ENCODE measurements at places on chromosomes 11 and 22. TPM values are rescaled to one million over a fixed set of nuclear protein-coding genes. Genes with fewer than 3 reads are reported as not detected.

Gene SLC22A6
- total RNA-seq, result not detected

Gene DPP3
- total RNA-seq, result 109 TPM

Gene DEUP1
- not detected for total RNA-seq

Gene CTSW
- total RNA-seq, result 10.3 TPM

Gene ROBO3
- 9.0 TPM for total RNA-seq

Gene PVALB
- not detected for total RNA-seq

Gene CCDC81
- 1.5 TPM for total RNA-seq

Gene DCHS1
- total RNA-seq, result 0.51 TPM

Gene FAT3
- total RNA-seq, result 0.02 TPM

- no peaks in the 10 kb centered on the region for H3K36me3 ChIP-seq
- no peak for DNase-seq
- H3K27ac ChIP-seq, result no peak overlapping the region
- peaks cover 2% of the 10 kb centered on the region for H3K27me3 ChIP-seq
- H3K4me1 ChIP-seq, result no peaks in the 10 kb centered on the region
These were observed 22.6 kb downstream of the IGLL1 start for GRCh38 chr22:23557467-23557866.

- H3K36me3 ChIP-seq, result no peaks in the 10 kb centered on the region
- peaks cover 12% of the 10 kb centered on the region for H3K27me3 ChIP-seq
- no peak for DNase-seq
- H3K4me1 ChIP-seq, result peaks cover 6% of the 10 kb centered on the region
- H3K4me3 ChIP-seq, result no peak overlapping the region
These were observed 67.1 kb upstream of the TSPAN18 start for GRCh38 chr11:44659641-44660040.

DNA sequence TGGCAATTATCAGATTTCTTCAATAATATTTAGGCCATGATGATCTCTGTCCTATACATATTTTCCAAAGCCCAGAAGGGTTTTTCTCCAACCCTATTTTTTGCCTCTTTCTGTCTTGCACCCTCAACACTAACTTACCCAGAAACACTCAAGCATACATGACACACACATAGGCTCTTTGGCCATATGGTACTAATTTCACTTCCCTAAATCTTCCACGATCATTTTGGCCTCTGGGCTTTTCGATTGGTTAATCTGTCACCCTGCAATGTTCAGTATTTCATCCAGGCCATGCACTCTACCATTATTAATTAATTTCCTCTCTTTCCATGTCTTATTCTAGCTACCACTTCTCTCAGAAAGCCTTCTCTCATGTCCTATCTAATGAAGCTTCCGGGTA lies 59.8 kb downstream of the LUZP2 start:
- DNase-seq, result no peak
- H3K27ac ChIP-seq, result no peak overlapping the region
- H3K27me3 ChIP-seq, result no peaks in the 10 kb centered on the region
- H3K4me3 ChIP-seq, result no peak overlapping the region

- no peak for DNase-seq
- H3K4me3 ChIP-seq, result no peak overlapping the region
- H3K27ac ChIP-seq, result no peak overlapping the region
- peaks cover 8% of the 10 kb centered on the region for H3K27me3 ChIP-seq
These were observed 38.7 kb upstream of the LINC01488 start for GRCh38 chr11:69442807-69443137.

DNA sequence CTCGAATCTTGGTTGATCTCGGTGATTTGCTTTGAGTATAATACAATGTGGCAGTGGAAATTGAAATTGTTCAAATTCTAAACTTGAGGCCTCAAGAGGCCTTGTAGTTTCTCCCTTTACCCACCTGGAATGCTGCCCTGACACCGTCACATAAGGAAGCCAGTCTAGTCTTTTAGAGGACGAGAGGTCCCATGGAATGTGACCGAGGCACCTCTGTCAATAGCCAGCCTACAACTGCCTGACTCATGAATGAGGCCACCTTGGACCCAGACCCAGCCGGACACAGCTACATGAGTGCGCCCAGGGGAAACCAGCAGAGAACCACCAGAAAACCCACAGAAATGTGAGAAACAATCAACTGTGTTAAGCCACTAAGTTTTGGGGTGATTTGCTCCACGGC lies 52.5 kb downstream of the RPL27A start:
- no peak overlapping the region for H3K4me3 ChIP-seq
- H3K4me1 ChIP-seq, result no peaks in the 10 kb centered on the region
- H3K36me3 ChIP-seq, result no peaks in the 10 kb centered on the region
- DNase-seq, result no peak
- no peaks in the 10 kb centered on the region for H3K27me3 ChIP-seq

DNA sequence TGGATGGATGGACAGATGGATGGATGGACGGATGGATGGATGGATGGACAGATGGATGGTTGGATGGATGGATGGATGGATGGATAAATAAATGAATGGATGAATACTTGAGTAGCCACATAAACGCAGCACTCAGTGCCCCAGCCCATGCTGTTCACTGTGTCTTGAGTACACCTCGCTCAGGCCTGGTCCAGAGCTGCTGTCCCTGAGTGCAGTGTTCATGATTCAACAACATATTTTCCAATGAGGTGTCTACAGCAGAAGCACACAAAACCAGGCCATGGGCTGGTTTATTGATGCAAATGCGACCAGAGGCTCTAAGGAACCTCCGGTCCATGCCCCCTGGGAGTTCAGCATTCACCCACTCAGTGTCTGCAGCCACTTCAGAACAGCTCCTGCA lies 584.3 kb downstream of the BRD1 start:
- no peak overlapping the region for H3K27ac ChIP-seq
- H3K36me3 ChIP-seq, result no peaks in the 10 kb centered on the region
- H3K4me3 ChIP-seq, result no peak overlapping the region
- H3K4me1 ChIP-seq, result no peaks in the 10 kb centered on the region

DNA sequence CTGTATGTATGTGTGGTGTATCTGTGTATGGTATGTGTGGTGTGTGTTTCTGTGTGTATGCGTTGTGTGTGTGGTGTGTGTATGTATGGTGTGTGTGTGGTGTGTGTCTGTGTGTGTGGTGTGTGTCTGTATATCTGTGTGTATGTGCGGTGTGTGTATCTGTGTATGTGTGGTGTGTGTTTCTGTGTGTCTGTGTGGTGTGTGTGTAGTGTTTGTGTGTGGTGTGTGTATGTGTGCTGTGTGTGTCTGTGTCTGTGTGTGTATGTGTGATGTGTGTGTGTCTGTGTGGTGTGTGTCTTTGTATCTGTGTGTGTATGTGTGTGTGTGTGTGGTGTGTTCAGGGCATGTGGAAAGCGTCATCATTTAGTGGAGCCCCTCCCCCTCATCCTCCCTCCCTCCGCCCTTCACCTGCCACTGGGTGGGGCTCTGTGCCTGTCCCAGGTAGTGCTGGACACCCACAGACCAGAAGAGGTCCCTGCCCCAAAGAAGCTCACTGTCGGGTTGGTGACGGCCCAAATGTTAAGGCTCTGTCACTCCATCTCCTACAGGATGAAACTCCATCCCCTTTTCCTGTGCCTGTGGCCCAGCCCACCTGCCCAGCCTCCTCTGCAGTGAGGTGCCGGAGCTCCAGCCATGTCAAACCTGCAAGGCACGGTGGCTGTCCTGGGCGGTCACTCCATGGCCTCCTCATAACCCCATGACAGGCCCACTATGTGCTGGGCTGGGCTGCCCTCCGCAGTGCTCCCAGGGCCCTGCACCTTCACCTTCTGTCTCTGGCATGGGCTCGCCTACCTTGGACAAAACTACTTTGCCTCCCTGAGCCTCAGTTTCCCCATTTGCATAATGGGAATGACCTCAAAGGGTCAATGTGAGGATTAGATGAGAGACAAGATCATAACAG lies 23.4 kb upstream of the SHISAL1 start:
- no peaks in the 10 kb centered on the region for H3K36me3 ChIP-seq
- no peak overlapping the region for H3K27ac ChIP-seq
- H3K27me3 ChIP-seq, result peaks cover 10% of the 10 kb centered on the region

- no peaks in the 10 kb centered on the region for H3K36me3 ChIP-seq
- no peak for DNase-seq
- no peak overlapping the region for H3K4me3 ChIP-seq
- H3K27ac ChIP-seq, result no peak overlapping the region
- no peaks in the 10 kb centered on the region for H3K27me3 ChIP-seq
- peaks cover 34% of the 10 kb centered on the region for H3K4me1 ChIP-seq
These were observed 2.6 kb upstream of the LTBP3 start for GRCh38 chr11:65560555-65561418.

GRCh38 chr22:24067587-24068376 lies 56.7 kb downstream of the CABIN1 start:
- H3K27ac ChIP-seq, result no peak overlapping the region
- H3K4me3 ChIP-seq, result no peak overlapping the region
- H3K27me3 ChIP-seq, result no peaks in the 10 kb centered on the region
- DNase-seq, result no peak

DNA sequence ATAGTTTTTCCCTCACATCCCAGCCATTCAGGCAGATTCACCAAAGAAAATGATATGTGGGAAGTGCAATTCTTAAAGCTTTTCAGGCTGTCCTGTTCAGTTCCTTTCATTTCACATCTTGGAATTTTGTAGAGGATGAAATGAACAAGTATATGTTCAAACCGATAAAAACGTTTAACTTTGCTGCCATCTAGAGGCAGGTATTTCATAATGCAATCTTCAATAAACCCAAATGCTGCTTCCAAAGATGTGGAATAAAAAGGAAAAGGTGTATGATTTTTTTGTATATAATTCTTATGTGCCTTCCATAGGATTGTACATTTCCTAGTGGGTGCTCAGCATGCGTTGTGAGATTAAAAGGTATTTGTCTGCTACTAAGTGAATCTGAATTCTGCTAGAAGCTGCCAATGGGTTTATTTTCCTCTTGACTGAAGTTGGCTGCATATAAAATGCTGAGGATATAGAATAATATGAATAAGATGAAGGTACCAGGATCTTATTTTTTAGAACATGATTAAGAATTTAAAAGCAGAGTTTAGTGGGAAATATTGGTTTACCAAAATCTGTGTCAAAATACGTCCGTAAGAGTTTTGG lies 199.3 kb downstream of the PGR start:
- no peak overlapping the region for H3K27ac ChIP-seq
- DNase-seq, result no peak
- H3K4me3 ChIP-seq, result no peak overlapping the region
- H3K36me3 ChIP-seq, result no peaks in the 10 kb centered on the region
- H3K27me3 ChIP-seq, result no peaks in the 10 kb centered on the region

- no peak for DNase-seq
- H3K4me1 ChIP-seq, result no peaks in the 10 kb centered on the region
- H3K4me3 ChIP-seq, result no peak overlapping the region
- H3K27ac ChIP-seq, result no peak overlapping the region
- H3K27me3 ChIP-seq, result no peaks in the 10 kb centered on the region
These were observed 35.0 kb downstream of the GRIK4 start for GRCh38 chr11:120546312-120547205.

GRCh38 chr11:9022961-9023680 lies 19.3 kb upstream of the NRIP3 start:
- DNase-seq, result no peak
- no peak overlapping the region for H3K27ac ChIP-seq
- H3K36me3 ChIP-seq, result no peaks in the 10 kb centered on the region
- H3K4me1 ChIP-seq, result peaks cover 14% of the 10 kb centered on the region

GRCh38 chr11:76207642-76208401 lies 1.5 kb upstream of the WNT11 start:
- H3K4me3 ChIP-seq, result peak overlapping the region; percentile 76
- H3K36me3 ChIP-seq, result no peaks in the 10 kb centered on the region
- peaks cover 58% of the 10 kb centered on the region for H3K27me3 ChIP-seq
- H3K4me1 ChIP-seq, result peaks cover 9% of the 10 kb centered on the region
- H3K27ac ChIP-seq, result no peak overlapping the region

DNA sequence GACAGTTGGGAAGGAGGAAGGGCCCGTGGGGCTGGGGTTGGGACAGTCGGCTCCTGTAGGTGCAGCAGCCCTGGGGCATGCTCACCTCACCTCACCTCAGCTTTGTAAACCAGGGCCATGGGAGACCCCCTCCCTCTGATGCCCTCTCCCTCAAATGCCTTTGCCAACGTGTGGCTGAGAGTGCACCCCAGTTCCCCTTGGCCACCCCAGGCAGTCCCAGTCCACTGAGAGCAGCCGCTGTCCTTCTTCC lies 4.2 kb upstream of the NEAT1 start:
- H3K27me3 ChIP-seq, result no peaks in the 10 kb centered on the region

- H3K27me3 ChIP-seq, result peaks cover 7% of the 10 kb centered on the region
- no peak overlapping the region for H3K27ac ChIP-seq
These were observed 45.4 kb upstream of the MYOD1 start for GRCh38 chr11:17673951-17674350.

DNA sequence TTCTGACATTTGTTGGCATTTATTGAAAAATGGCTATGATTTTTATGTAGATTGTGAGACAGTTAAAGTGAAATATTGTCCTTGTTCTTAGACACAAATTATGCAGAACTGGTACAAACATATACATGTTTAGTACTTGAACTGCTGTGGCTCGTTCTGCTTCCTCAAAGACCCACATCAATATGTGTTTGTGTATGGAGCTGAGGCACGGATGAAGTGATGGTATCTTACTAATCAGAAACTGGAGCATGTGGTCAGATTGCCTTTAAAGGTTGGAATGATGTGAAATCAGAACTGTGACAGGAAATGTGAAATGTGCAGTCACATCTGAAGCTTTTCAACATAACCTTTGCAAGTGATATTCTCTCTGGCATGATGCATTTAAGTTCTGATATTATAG lies 130.4 kb downstream of the NAV2 start:
- no peaks in the 10 kb centered on the region for H3K4me1 ChIP-seq
- no peaks in the 10 kb centered on the region for H3K36me3 ChIP-seq
- peaks cover 2% of the 10 kb centered on the region for H3K27me3 ChIP-seq
- no peak overlapping the region for H3K27ac ChIP-seq
- H3K4me3 ChIP-seq, result no peak overlapping the region

DNA sequence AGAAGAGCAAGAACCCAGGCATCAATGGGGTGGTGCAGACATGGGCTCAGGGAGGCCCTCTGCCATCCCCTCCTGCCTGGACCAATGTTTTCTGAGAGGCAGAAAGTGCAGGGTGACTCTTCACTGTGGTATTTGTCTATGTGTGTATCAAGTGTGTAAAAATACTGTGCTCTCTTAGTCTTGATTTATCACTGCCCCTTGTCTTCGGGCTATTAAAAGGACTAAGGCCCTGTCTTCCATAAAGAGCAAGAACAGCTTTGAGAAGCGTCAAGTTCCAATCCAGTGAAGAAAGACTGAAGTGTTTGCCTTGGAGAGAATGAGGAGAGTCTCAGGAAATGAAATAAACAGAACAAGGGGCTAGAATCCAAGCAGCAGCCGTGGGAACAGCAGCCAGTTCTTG lies 14.4 kb downstream of the PRSS23 start:
- no peak overlapping the region for H3K27ac ChIP-seq
- no peaks in the 10 kb centered on the region for H3K4me1 ChIP-seq
- no peak overlapping the region for H3K4me3 ChIP-seq
- peaks cover 27% of the 10 kb centered on the region for H3K27me3 ChIP-seq
- no peak for DNase-seq
